ENCODE measurements at places on chromosomes 1 and 21.

- DNase-seq: no peak
Observed at GRCh38 chr1:209650454-209650853, 1.8 kb downstream of the LAMB3 start.

DNA sequence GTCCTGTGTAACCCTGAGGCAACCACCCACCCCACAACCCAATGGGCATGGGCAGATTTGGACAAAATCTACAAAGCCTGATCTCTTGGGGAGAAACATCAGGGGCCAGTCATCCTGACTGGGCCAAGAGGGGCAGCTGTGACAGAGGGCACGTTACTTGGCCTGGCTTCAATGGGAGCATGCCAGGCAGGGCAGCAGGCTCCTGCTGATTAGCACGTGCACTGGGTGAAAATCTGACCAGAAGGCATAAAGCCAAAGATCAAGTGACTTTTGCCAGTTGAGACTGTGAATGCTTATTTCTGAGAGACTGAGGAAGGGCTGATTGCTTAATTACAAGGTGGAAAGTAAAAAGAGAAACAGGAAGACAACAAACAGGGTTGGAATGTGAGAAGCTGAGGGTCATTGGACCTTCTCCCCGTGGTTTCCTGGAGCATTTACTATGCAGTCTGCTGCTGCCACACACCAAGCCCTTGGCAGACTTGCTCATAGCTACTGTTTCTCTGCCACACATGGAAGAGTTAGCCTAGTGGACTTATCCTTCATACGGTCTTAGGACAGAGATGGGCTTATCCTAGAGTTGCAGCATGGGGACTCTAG, 39.8 kb upstream of the TNR start:
- DNase-seq: no peak

GRCh38 chr1:232894436-232894835, 56.0 kb upstream of the NTPCR start:
- no peak for DNase-seq

- DNase-seq: no peak
Observed at GRCh38 chr1:71465093-71465492, 384.3 kb upstream of the ZRANB2 start.

DNA sequence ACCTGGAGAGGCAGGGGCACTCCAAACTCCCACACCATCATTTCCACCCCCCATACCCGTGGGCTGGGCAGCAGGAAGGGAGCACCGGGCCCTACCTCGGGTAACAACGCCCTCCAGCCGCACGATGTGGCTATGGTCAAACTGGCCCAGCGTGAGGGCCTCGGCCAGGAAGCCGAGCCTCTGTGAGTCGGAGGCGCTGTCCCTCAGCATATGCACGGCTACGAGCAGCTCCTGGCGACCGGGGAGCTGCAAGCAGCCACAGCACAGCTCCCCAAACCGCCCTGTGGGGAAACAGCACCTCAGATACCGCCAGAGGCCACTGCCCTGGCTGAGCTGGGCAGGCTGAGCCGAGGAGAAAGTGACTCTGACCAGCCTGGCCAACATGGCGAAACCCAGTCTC, 29.2 kb downstream of the CDCA8 start:
- no peak for DNase-seq

DNA sequence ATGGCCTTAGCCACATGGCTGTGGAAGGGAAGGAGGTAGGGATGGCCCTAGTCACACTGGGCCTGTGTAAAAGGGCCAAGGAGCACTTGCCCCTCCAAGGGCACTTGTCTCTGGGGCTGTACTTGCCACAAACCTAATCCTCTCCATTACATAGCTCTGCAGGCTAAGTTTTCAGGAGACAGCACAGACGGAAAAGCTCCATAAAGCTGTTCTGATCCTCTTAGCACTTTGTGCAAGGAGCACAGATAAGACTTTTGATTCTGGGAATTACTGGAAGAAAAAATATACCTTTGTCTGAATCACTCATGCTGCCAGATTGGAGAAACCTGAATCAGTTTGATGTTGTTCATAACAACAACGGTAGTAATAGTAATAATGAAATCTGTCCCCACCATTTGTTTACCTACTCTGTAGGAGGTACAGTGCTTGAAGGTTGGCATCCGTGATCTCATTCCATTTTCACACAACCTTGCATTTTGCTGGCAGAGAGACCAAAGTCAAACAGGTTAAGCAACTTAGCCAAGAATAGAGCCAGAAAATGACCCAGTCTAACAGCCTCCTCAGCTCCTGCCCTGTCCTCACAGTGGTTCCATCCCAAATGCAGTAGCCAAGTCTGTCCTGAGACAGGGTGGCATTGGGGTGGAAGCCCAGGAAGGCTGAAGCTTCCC, 207.1 kb downstream of the ROR1 start:
- DNase-seq: no peak

GRCh38 chr1:53574621-53575020, 115.4 kb downstream of the DMRTB1 start:
- no peak for DNase-seq
